ENCODE measurements at places on chromosomes 2 and 18.

DNA sequence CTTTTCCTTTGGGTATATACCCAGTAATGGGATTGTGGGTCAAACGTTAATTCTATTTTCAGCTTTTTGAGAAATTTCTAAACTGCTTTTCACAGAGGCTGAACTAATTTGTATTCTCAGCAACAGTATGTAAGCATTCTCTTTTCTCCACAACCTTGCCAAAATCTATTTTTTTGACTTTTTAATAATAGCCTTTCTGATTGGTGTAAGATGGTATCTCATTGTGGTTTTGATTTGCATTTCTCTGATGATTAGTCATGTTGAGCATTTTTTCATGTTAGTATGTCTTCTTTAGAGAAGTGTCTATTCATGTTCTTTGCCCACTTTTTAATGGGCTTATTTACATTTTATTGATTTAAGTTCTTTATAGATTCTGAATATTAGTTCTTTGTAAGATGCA is 145.5 kb downstream of the TRABD2A start:
- DNase-seq: no peak

DNA sequence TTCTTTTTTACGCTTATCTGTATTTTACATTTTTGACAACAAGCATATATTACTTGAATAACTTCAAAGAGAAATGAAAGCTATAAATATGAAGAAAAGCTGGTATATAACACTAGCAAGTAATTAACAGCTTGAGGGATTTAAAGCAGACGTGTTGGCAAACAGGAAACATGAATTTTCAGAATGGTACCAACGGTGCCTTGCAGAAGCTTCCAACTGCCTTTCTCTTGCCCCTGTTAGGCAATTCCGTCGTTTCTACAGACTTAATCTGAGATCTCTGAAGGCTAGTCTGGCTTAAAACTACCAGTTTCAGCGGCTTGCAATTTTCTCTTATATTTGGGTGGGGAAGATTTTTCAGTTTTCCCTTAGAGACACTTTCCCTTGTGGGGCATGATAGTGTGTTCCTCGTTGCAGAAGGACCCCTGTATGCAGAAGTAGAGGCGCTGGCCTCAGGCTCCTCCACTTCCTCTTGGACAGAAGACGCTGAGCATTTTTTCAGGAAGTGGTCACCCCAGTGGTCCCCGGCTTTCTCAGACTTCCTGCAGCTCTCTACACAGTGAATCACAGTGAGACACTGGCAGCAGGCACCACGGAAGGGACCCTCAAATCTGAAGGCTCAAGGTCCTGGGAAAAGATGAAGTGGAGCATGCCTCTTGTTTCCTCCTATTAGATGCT is 56.2 kb upstream of the SLC16A14 start:
- peak; percentile 84 for DNase-seq

DNA sequence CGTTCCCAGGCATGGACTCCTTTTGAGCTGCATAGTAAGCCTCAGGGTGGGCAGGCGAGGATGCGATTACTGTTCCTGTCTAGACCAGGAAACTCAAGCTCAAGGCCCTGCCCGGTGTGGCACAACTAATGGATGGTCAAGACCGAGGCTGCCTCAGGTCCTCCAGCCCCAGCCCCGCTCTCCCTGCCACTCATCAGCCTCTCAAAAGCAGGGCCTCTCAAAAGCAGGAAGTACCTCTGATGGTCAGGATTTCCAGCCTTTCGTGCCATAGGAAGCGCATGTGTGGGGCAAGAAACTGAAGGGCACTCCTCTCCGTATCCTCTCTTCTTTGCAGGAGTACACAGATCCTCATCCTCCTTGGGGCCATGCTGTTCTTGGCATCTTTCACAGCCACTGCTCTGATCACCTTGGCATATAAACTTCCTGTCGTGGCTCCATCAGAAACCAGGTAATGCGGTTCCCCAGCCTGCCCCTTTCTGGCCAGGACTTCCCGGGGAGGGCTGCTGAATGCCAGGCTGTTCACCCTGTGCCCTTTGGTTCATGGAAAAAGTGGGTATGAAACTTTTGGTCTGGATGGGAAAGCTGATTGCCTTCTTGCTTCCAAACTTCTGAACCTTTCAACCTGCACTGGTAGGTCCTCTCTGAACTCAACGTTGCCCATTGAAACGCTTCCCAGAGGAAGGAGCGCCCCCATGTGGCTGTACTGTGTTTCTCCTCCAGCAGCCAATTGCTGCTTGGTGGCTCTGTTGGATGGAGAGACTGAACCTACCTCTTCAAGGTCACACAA is 82.8 kb upstream of the SEC11C start:
- DNase-seq: peak; percentile 85

GRCh38 chr2:169509298-169509885 is at the start of gene KLHL41:
KLHL41 (plus strand) TSS chr2:169509702; CDS start chr2:169509779, 77 bp downstream.
- no peak for DNase-seq

DNA sequence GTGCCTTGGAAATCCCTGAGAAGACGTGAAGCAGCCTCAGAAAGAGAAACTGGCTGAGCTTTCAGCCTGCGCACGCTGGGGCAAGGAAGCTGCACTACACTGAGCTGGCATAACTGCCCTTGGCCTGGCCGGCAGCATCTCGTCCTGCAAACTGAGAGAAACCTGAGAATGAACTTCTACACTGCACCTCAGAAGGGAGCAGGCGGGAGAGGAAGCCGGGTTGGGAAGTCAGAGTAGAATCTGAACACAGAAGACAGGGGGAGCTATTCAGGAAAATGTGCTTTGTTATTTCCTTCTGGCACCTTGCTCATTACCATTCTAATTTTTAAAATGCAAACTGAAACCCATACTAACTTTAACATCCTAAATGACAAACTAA is 70.9 kb downstream of the ZEB2 start:
- DNase-seq: no peak

DNA sequence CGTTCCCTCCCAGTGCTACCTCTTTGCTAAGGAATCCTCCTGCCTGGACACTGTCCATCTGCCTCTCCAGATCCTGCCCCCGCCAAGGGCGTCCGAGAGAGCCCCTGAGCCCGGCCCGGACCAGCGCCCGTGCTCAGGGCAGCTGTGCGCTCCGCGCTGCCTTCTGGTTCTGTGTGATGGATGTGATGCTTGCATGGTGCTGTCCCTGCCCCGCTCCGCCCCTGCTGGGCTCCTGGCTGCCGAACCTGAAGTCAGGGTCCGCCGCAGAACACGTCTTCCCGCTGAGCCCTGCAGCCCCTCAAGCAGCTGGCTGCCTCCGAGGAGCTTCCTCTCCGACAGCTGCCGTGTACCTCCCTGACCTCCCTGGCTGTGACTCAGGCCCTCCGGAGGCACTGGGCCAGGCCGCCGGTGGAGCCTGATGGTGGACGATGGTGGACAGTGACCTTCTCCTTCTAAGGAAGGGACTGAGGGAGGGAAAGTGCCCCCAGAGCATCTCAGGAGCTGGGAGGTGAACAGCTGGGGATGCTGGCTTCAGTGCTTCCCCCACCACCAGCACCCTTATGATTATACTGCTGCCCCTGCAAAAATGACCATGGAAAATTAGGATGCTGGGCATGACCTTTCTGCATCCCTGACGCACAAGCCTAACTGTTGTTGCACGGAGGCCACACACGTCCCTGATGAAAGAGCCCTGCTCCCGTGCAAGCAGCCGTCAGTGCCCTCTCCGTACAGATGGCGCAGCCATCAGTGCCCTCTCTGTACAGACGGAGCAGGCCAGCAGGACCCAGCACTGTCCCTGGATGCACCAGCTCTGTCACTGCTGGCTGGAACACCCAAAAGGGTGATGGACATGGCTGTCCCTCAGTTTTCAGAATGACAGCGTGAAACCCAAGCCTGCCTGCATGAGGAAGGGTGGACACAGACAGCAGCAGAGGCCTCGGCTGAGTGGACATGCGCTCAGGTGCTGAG is 99.3 kb downstream of the TPO start:
- DNase-seq: no peak

DNA sequence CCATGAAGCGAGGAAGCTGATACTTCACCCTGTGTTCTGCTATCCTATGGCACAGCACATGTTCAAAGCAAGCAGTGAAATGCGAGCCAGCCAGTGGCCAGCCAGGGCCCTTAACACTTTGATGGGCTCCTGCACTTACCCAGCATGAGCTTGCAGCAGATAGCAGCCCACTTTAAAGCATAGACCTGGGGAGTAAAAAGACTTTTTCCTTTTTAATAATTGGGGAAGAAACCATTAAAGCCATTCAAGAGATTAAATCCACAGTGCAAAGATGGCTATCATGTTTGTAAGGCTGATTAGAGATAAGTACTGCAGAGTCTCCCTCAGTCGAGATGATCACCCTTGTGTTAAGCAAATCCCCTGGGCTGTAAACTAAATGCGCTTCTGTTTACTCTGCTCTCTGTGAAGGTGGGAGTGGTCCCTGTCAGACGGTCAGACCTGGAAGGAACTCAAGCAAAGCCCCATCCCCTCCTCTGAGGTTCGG is 15.7 kb downstream of the CCBE1 start:
- DNase-seq: no peak

DNA sequence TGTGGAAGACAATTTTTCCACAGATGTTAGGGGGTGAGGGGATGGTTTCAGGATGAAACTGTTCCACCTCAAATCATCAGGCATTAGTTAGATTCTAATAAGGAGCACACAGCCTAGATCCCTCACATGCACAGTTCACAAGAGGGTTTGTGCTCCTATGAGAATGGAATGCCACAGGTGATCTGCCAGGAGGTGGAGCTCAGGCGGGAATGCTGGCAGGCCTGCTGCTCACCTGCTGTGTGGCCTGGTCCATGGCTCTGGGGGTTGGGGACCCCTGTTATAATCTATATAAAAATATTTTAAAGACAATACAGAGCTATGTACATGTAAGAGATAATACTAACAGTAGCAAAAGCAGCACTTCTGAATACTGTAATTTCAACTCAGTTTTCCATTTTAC is 19.2 kb downstream of the CWC22 start:
- no peak for DNase-seq

- DNase-seq: no peak
These were observed 142.5 kb downstream of the CDH19 start for GRCh38 chr18:66461344-66461743.

GRCh38 chr2:168346725-168347477 is 99.5 kb upstream of the STK39 start:
- peak; percentile 86 for DNase-seq

GRCh38 chr2:202530038-202530437 is 104.7 kb upstream of the FAM117B start:
- no peak for DNase-seq

DNA sequence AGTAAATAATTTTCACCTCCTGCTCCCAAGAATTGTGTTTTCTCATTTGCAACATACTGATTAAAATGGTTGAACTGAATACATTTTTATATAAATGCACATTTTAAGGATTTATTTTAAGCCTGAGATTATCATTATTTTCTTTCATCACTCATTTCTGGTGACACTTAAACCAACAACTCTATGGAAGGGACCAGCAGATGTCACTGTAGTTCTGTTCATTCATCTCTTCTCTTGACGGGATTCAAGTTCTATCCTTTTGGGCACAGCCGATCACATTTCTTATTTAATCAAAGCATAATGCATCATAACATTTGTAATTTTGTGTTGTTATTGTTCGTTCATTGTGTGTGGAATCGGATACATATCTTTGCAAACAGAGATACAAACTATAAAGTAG is 417.9 kb downstream of the HRH4 start:
- DNase-seq: peak; percentile 15

- DNase-seq: no peak
These were observed 53.2 kb downstream of the RAPGEF4 start for GRCh38 chr2:172788871-172789270.

- DNase-seq: no peak
These were observed 60.4 kb upstream of the SEC11C start for GRCh38 chr18:59079264-59079663.

- DNase-seq: peak; percentile 5
These were observed 11.3 kb upstream of the CIB4 start for GRCh38 chr2:26652361-26653041.

DNA sequence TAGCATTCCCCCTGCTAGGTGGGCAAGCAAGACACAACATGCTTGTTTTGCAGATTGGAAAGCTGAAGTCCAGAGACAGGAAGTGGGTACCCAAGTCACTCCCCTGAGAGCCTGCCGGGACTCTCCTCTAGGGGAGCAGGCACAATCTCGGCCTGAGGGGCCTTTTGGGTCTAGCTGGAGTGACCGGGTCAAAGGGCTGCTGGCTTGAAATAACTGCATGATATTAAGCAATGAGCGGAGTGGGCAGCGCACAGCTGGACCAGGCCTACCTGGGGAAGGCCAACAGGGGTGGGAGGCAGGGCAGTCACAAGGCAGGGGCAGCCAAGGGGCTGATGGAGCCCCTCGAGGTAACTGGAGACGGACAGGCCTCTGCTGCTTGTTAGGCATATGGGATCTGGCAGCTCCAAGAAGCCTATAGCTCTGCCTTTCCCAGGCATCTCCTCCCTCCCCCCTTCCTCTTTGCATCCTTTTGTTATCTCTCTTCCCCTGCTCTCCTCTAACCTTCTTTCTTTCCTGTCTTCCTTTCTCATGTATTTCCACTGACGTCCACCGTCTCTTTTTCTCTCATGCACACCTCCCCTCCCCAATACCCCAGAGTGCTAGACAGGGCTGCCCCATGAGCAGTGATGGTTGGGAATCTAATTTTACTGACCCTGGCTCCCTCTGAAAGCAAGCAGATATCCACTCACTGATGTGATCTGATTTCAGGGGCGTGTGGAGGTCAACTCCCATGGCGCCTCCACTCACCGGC is 237.5 kb downstream of the LOXHD1 start:
- no peak for DNase-seq

- DNase-seq: no peak
These were observed 61.2 kb downstream of the ITGA6 start for GRCh38 chr2:172488556-172488955.

DNA sequence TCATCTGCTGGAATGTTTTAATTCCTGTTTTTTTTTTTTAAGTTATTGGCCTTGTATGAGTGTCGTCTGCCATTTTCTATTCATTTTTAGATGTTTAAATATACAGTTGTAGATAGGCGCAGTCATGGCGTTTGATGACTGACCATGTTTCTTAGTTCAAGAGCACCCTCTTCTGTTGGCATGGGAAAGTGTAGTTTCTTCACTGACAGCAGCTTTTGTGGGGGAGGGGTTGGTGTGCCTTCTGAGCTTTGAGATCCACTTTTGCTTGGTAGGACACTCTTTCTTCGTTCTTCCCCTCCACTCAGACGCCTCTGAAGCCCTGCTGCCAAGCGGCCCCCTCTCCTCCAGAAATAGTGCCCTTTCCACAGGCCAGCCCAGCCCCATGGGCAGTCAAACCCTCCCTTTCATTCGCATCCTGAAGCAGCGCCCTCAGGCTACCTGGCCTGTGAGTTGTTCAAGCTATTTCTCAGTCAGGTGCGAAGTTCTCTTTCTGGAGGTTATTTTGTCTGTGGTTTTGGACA is 492.0 kb downstream of the TNS1 start:
- DNase-seq: peak; percentile 77

- DNase-seq: no peak
These were observed 235.3 kb downstream of the ZNF516 start for GRCh38 chr18:76259711-76260110.

- DNase-seq: no peak
These were observed 103.3 kb upstream of the ID2 start for GRCh38 chr2:8578335-8579244.
